ENCODE measurements at places on chromosomes 6 and 20.

DNA sequence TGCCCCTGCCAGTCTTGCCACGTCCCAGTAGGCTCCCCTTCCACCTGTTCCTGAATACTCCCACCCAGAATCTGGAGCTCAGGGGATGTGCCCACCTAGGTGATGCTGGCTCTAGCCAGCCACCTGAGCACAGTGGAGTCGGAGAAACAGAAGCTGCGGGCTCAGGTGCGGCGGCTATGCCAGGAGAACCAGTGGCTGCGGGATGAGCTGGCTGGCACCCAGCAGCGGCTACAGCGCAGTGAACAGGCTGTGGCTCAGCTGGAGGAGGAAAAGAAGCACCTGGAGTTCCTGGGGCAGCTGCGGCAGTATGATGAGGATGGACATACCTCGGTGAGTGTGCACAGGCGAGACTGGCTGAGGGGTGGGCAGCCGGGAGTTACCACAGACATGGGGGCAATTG is 3.4 kb downstream of the KLC4 start:
- DNase-seq, result no peak

DNA sequence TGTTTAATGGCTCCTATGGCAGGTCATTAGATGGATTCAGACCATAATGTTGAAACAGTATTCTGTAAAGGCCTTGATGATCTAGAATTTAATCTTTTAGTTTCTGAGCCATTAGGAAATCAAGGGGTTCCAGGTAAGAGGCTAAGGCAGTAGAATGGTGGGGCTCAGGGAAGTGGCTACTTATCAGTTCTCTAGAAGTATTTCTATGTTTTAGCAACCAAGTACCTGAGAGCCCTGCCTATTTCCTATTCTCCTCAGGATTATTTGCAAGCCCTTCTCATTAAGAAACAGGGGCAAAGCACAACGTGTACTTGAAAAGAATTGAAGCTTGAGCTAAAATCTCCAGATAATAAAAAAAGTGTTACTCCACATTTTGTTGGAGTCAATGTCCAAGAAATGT is 646.5 kb downstream of the RNF144B start:
- no peak for DNase-seq

- DNase-seq, result peak; percentile 52
Measured at GRCh38 chr20:62707921-62708521, 615 bp upstream of the NTSR1 start.

DNA sequence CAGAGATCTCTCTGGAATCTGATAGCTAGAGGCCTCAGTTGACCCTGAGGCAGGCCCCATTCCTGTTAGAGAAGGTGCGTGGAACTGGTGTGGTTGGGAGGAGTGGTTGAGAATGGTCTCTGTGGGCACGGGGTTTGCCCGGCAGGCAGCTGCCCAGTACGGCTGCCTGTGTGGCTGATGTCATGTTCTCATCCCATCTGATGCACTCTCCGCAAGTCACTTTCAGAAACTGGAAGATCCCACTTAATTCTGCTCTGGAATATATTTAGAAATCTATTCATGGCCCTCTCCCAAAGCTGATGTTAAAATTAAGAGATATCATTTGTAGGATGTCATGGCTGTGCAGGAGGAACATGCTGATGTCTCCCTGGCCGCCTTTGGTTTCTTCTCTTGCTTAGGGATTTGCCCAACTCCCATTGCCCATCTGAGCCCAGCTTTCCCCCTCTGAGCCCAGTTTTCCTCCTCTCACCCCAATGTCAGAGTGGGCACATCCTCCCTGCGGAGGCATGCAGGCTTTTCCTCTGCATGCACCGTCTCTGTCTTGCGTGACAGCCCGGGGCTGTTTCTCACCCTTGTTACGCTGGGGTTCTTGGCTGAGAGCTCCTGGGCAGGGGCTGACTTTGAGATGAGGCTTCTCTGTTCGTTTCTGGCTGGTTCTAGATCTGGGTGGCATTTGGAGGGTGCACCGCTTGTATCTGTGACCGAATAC is 21.0 kb downstream of the PHACTR3 start:
- no peak for DNase-seq

DNA sequence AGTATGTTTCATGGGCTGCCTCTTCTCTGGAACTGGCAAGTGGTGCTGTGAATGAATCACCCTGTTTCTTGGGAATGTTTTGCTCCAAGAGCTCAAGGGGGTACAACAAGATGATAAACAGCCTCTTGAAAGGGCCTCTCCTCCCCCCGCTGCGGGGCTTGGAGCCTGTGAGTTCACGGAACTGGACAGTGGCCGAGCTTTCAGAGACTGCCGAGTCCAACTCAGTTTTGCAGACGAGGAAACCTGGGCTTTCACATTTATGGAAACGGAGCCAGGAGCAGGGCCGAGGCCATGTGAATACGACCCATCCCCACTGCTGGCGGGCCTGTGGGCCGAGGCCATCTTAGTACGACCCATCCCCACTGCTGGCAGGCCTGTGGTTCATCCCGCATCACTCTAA is 18.2 kb upstream of the SRC start:
- no peak for DNase-seq

DNA sequence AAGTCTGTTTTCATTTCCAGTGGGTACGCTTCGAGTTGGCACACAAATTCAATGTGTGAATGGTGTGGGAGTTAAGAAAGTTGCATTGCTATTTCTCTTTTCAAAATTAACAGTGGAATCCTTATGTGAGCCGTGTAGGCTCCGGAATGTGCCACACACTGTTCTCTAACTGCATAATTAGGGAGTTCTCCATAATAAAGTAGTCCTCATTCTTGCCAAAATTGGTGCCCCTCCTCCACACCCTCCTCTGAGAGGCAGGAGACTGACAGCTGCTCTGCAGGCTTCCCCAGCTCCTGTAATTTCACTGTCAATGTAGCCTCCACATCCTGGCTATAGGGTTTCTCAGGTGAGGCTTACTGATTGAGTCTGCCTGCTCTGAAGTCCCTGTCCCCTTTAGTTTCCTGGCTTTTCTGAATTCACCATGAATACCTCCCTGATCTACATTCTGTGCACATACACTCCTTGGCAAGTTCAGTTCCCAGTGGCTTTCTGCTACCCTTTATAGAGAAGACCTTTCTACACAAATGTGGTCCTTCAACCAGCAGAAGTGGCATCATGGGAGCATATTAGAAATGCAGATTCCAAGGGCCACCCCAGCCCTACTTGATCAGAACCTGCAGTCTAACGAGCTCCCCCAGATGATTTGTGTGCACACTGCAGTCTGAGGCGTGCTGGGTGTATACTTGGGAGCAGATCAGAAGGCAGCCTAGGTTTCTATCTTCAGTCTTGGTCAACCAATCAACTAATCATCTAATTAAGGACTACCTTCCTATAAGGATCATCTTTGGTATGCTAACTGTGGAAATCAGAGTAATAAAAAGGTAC is 19.9 kb upstream of the CCN6 start:
- DNase-seq, result no peak

DNA sequence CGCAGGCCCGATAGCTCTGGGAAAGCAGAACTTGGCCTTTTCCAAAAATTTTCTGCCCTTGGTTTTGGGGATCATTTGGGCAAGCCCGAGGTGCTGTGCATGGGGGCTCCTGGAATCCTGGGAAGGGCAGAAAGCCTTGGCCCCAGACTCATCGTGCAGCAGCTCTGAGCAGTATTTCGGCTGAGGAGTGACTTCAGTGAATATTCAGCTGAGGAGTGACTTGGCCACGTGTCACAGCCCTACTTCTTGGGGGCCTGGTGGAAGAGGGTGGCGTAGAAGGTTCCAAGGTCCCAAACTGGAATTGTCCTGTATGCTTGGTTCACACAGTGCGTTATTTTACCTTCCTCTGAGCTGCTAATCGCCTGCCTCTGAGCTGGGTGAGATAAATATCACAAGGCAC is 1.1 kb upstream of the BMP2 start:
- no peak for DNase-seq

- no peak for DNase-seq
Measured at GRCh38 chr6:157427969-157428368, 47.0 kb downstream of the ZDHHC14 start.

GRCh38 chr6:168009331-168009730 is 11.9 kb downstream of the KIF25 start:
- DNase-seq, result no peak

GRCh38 chr6:132235596-132236280 is 165.5 kb downstream of the MOXD1 start:
- no peak for DNase-seq

- no peak for DNase-seq
Measured at GRCh38 chr6:11263291-11263775, 30.9 kb upstream of the NEDD9 start.

- DNase-seq, result no peak
Measured at GRCh38 chr20:15603978-15604805, 969.1 kb downstream of the KIF16B start.

GRCh38 chr20:59925899-59926298 is 7.5 kb downstream of the SYCP2 start:
- DNase-seq, result no peak

GRCh38 chr6:76397966-76398365 is 325.5 kb upstream of the IMPG1 start:
- no peak for DNase-seq

- peak; percentile 99 for DNase-seq
Measured at GRCh38 chr6:42984001-42984923, at the start of gene PPP2R5D. PPP2R5D (plus strand) TSS chr6:42984570; CDS start chr6:42984678, 108 bp downstream.

DNA sequence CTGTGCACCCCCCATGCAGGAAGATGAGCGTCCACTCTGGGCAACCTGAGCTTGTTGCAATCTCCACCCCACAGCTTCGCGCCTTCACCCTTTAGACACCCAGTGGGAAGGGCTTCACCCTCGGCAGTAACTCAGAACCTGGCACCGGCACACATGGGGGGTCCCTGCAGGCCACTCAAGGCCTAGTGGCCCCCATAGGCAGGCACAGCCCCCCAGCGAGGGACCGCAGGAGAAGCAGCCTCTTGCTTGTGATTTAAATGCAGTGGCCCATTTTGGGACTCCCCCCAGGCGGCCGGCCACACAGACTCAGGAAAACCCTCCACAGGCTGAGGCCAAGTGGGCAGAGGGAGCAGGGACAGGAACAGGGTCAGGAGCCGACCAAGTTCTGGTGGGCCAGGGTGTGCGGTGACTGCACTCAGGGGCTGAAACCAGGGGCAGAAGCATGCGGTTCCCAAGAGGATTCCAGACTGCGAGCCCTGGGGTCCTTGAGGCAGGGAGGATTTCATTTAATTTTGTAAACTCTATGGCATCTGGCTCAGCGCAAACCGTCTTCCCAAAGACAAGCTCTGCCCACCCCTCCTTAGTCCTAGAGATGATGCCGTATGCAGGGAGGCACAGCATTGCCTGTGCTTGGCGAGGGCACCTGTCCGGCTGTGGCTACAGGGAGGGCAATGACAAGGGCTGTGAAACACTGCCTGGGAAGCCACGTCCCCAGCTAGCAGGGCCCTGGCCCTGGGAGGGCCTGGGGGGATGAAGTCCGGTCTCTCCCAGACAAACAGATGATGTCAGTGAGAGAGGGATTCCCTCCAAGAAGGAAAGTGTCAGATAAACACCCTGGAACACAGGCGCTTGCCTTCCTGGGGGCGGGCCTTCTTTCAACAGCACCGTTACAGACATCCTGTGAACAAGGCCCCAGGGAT is 52.9 kb upstream of the GPR31 start:
- no peak for DNase-seq

GRCh38 chr6:52285177-52286068 is 881 bp upstream of the MCM3 start:
- no peak for DNase-seq

DNA sequence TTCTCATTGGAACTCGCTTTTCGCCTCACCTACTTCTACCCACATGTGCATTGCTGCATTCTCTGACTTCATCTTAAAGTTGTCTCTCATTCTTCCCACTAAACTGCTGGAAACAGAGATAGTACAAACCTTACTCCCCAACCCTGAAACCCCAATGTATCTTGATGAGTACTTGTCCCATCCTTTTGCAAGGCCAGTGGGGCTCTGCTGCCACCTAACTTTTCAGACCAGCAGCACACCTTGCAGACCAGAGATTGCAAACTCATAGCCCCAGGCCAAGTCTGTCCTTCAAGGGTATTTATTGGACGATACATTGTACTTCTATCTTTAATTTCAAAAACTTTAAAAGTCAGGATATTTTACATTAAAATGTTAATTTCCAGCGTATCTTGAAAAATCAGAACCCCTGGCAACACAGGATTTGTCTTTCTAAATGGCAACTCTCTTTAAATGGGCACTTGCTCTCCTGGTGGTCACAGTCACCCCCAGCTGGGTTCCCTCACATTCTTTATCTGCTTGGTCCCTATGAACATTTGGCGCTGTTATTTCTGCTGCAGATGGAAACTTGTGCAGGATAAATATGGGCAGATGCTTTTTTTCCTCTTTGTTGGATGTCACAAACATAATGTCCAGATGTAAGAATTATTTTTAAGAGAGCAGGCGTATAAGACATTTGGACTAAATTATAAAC is 83.9 kb downstream of the SOD2 start:
- peak; percentile 14 for DNase-seq

GRCh38 chr20:818001-818664 is 15.4 kb upstream of the FAM110A start:
- DNase-seq, result no peak

DNA sequence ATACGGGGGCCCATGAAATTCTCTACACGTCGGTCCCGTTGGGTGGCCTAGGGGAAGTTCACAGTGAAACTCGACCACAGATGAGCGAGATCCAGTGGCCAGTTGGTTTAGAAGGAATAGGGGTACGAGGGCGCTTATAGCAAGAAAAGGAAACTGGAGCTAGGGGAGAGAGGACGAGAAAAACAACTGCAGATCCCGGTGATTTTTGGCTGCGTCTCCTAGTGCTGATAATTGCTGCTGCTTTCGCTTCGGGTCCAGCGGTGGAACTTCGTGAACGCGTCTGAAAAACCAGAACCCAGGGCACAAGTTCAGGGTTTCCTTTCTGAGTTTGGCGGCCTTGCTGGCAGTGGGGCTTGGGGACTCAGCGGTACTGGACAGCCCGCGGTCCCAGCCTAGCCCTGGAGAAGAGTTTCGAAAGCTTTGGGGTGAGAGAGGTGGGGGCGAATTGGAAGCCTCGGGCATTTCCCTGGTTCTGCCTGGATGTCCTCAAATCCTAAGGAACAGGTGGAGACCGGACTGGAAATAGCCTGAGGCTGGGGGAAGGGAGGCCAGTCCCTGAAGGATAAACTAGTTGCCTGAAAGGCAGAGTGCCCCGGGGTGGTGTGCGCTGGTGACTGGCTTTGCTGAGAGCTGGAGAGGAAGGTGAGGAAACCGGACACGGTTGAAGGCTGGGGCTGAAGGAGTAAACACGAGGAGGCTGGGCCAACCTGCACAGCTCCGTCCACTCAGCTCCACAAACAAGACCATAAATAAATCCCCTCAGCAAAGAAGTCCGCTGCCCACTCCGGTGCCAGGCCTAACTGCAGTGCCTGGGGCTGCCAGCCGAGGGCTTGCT is 793 bp downstream of the GMPR start:
- peak; percentile 52 for DNase-seq

- no peak for DNase-seq
Measured at GRCh38 chr20:57071283-57071731, 195.1 kb downstream of the BMP7 start.

GRCh38 chr20:40991181-40991889 is 37.3 kb upstream of the TOP1 start:
- DNase-seq, result peak; percentile 82

- DNase-seq, result no peak
Measured at GRCh38 chr6:158060455-158061360, 79.0 kb downstream of the SYNJ2 start.
